Activated naive CD4-positive, alpha-beta T cell treated with Interleukin-2 at 50 U/mL for 16 hours (primary cell): ENCODE measurements at places on chromosomes 3 and 15.

DNA sequence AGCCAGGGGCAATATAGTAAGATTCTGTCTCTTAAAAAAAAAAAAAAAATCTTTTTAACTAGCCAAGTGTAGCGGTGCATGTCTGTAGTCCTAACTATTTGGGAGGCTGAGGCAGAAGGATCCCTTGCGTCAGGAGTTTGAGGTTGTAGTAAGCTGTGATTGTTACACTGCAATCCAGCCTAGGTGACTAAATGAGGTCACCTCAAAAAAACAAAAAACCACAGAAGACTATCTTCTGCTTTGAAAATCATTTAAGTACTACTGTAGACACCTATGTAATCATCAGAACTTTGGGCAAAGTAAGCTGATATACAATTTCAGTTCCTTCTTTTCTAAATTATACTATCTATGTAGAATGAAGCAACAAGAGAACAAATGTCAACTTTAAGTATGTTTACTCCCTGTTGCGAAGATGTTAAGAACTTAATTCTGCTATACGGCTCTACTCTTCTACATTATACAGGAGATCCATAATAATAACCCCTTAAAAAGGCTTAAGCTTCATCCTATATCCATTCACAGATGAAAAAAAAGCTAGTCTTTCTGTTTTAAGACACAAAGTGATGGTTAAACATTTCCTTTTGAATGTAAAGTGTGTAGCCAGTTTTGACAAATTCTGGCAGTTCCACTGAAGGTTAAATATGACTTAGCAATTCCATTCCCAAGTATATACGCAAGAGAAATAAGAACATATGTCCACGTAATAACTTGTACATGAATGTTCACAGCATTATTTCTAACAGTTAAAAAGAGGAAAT, 15.2 kb downstream of the DAZL start:
- DNase-seq, result no peak

DNA sequence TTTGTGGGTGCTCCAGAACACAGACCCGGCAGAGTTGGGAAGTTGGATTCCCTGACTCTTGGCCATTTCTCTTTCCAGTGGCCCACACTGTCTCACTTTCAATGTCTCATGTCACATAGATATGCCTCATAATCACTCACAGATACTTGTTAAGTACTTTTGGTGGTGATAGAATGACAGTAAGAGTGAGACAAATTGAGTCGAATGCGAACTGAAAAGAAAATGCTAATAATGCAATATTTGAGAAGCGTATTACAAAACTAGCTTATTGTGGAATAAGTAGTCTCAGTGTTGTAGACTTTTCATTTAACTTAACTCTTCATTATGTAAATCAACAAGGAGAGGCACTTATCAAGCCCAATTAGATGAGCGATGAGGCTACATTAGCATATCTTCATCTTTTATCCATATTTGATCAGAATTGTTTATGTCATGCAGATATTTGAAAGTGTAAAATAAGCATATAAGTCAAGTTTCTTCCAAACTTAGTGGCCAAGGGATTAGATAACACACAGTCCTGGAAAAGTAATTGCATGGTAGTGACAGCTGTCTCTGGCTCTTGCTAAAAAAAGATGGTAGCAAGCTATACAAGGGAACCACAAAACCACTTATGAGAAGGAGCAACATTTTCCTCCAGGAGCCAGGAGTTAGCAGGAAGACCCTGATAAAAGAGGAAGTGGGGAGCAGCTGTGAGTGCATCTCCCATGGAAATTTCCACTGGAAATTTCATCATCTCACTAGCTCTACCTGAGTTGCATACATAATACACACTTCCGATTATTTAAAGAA, 243.6 kb downstream of the ARRDC4 start:
- DNase-seq, result no peak

DNA sequence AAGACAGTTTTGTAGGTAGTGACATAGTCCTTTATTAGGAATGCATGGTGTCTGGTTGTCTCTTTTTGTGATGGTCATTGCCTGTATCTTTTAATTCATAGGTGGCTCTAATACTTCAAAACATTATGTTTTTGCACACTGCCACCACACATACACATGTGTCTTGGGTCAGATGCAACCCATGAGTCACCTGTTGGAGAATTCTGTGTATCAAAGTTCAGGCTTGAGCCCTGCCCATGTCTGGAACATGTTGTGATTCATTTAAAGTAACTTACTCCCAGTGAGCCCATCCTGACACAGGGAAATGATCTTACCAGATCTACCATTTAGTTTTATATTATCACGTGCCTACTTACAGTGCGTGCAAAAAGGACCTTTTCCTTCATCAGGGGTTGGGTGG, 142.7 kb downstream of the GHSR start:
- DNase-seq, result no peak

DNA sequence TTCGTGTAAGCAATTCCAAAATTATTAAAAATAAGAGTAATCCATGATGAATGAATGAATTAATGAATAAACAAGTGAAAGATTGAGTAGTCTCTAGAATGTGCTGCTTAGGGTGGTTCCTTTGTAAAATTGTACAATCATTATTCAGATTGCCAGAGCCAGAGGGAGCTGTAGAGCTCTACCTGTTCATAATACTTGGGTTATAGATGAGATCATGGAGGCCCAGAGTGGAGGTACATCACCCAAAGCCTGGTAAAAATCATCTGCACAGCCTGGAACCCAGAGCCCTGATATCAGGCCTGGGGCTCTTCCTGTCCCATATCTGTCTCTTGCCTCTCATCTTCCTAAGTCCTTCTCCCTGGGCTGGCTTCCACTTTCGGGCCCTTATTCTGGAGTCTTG, 297.2 kb downstream of the RPLP1 start:
- DNase-seq, result no peak

- DNase-seq, result no peak
These were observed 4.0 kb downstream of the PLA2G4D start for GRCh38 chr15:42090370-42090769.

- no peak for DNase-seq
These were observed 1.6 kb upstream of the P2RY13 start for GRCh38 chr3:151330899-151331298.

DNA sequence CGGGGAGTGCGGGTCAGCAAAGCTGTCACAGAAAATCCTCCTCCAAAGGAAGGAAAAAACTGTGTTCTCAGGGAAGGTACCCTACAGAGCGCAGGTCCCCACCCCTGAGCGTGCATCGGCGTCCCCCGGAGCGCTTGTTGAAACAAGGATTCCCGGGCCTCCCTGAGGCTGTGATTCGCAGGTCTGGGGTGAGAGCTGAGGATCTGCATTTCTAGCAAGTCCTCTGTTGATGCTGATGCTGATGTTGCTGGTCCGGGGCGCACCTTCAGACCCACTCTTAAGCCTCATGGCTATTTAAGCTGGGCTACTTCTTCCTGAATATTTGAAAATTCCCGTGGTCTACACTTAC, 226.2 kb upstream of the IGF1R start:
- no peak for DNase-seq

DNA sequence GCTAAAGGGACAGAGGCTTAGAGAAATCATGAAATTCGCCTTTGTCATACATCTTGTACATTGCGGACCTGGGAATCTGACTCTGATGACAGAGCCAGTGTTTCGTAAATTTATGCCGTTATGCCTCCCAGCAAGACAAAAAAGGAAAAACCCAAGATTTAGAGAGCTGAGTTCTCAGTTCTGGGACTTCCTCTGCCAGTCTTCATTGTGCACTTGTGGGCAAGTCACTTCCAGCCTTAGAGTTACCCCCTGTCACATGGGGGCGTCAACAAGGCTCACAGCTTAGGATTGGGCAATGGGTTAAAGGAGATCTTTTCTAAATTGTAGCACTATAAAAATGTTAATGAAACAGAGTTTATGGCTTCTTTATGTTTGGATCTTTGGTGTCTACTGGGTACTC, 41.9 kb upstream of the MITF start:
- no peak for DNase-seq

DNA sequence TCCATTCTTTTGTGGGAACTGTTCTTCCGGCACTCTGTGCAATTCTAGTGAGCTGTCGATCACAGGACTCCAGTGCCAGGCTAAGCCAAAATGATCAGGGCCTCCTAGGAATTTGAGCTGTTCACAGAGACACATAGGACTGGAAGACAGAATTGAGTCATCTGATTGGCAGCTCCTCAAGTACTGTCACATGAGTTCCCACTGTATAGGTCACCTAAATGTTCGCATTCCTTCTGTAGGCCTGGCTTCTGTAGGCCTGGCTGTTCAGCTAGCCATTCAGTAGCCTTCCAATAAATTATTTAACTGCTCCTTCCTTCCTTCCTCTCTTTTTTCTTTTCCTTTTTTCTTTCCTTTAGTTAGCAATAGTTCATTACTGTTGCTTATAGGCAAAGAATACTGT, 4.3 kb downstream of the PROS1 start:
- no peak for DNase-seq

GRCh38 chr15:48645558-48646330, at the start of gene FBN1:
TSS of gene FBN1 (minus strand) at chr15:48645709. CDS start at chr15:48644769, 940 bp downstream.
- DNase-seq, result no peak

DNA sequence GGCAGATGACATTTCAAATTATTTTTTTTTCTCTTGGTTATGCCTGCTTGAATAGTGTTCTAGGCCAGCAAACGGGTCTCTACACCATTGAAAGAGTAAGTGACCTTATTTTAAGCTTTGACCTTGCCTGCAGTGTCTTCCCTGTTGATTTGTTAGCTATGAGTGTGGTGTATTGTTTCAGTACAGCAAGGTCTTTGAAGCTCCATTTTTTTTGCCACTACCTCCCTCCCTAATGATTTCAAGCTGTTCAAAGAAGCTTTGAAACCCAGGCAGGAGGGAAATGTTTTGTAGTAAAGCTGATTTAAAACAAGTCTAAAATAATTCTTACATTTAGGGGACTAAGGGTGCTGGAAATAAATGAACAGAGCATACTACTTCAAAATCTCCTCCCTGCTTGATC, 1249.8 kb downstream of the ROBO1 start:
- DNase-seq, result no peak

- DNase-seq, result no peak
These were observed 726.4 kb upstream of the SGO1 start for GRCh38 chr3:20912406-20912805.

DNA sequence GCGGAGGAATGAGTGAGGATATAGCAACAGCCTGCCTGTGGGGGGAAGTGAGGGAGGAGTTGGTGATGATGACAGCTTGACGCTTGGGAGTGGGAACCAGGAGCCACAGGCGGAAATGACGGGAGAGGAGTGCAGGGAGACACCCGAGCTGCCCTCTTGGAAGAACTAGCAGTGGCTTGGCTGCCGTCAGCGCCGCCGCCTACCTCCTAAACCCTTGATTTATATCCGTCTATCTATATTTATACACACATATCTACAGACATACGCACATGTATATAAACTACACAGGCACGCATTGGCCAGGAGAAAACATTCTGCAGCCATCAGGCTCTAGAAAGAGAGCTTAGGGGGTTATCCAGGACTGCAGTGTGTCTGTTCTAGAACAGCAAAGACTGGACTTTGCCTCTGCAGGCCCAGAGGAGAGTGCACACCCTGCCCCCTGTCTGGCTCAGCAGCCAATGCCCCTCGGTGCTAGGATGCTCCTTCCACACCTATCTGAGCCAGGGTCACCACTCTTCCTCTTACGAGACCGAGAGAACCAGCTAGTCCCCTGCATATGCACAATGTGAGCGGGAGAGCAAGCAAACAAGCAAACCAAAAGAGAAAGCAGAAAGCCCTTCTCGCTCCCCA, 45.3 kb upstream of the MAGEF1 start:
- no peak for DNase-seq

DNA sequence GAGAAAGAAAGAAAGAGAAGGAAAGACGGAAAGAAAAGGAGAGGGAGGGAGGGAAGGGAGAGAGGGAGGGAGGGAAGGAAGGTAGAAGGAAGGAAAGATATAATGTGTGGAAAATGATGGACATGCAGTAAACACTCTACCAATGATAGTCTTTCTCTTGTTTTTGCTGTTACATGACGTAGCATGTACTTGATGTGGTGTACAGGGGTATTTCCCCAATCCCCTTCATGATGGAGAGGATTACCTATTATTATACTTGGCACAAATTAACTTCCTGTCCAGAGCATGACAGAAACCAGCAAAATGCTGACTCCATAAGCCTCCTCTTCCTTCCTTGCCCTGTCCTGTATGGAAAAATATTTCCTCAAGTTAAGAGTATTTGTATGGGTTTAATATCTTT, 124.4 kb downstream of the B3GALNT1 start:
- DNase-seq, result no peak

DNA sequence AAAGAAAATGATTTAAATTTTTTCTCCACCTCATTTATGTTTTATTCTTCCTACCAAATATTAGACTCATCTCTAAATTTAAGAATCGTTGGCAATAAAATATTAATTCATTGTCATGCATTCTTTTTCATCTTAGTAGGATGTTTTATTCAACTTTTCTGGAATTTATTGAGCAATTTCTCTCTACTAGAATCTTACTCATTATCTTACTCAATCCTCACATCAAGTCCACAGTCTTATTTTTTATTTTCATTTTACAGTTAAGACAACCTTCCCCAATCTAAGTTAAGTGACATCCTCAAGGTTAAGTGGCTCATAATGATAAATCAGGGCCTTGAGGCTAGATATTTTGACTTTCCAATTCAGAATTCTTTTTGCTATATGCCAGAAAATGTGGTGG, 15.9 kb upstream of the ALDH1A2 start:
- DNase-seq, result no peak

DNA sequence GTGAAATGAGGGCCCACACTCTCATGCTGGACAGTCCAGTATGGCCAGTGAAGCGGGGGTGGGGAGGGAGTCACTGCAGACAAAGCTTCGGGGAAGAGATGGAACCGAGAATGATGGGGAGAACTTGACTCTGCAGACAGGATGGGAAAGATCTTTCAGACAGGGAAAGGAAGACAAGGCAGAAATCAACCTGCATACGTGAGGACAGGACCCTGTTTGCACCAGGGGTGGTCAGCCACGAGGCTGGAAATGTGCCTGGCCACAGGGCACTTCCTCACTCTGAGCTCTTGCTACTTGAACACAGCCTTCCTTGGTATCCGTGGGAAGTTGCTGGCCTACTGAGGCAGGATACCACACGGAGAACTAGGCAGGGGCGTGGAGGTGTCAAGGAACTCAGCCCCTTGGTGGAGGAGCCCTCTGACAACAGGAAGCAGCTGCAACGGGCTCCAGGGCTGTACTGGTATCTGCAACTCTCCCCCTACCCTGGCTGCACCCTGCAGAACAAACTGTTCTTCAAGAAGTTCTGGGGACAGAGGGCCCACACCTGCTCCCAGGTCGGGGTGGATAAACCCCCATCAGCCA, 9.3 kb upstream of the SRP14 start:
- DNase-seq, result no peak

- DNase-seq, result no peak
These were observed 12.3 kb upstream of the CLDN16 start for GRCh38 chr3:190375671-190376070.
